ENCODE measurements at places on chromosomes 1 and 21.

- DNase-seq, result no peak
Measured at GRCh38 chr1:26372039-26372438, 511 bp downstream of the ZNF683 start.

DNA sequence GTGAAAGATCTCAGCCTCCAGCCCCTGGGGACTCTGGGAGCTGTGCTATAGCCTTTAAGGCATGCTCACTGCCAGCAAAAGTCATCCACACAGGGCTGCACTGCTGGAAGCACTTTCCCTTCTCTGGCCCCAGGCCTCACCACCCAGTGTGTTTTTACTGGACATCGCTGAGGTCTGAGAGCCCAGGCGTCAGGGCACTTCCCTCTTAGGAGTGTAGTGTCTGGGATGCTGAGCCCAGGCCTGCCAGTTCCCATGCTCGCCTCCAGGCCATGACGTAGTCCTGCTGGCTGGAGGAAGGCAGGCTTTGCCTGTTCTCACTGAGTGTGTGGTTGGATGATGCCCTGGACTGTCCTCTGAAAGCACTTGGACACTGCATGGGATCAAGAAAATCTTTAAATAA lies 101.2 kb downstream of the GDAP2 start:
- peak; percentile 67 for DNase-seq

- DNase-seq, result no peak
Measured at GRCh38 chr1:156911577-156912298, 8.7 kb upstream of the LRRC71 start.

GRCh38 chr1:220272841-220273090 lies 513 bp upstream of the RAB3GAP2 start:
- no peak for DNase-seq

GRCh38 chr1:50354813-50355212 lies 68.4 kb downstream of the DMRTA2 start:
- DNase-seq, result no peak

- DNase-seq, result no peak
Measured at GRCh38 chr1:3471356-3472087, 17.1 kb downstream of the ARHGEF16 start.

GRCh38 chr1:115065021-115065420 lies 24.3 kb downstream of the TSPAN2 start:
- no peak for DNase-seq

DNA sequence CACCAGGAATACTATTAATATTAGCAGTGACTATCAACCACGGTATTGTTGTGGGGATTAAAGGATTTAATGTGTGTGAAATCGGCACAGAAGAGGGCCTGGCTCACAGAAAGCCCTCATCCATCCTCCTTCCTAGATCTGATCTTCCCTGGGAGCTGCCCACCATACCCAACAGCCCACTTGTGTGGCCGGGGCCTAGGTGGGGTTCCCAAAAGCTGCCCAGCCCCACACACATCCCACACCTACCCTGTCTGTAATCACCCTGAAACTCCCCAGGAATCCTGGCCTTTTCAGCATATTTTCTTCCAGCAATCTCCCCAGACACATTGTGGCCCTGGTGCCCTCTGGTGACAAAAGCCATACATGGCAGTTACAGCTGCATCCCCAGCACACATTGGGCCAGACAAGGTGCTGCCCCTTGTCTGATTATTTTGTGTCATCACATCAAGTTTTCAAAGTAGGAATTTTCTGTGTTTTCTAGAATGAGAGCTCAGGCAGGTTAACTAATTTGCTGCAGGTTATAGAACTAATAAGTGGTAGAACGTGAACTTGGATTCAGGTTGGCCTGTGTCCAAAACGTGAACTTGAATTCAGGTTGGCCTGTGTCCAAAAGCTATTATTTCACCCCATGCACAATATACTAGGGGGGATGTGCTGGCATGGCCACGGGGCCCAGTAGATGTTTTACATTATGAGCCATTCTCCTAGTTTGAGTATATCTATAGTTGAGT lies 5.3 kb upstream of the SLC6A9 start:
- peak; percentile 69 for DNase-seq

DNA sequence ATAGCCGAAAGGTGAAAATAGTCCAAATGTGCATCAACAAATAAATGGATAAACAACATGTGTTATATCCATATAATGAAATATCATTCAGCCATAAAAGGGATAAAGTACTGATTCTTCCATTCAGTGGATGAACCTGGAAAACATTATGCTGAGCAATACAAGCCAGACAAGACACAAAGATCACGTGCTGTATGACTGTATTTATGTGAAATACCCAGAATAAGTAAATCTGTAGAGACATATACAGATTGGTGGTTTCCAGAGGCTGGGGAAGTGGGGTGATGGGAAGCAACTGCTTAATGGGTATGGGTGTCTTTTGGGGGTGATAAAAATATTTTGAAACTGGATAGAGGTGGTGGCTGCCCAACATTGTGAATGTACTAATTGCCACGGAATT lies 13.3 kb upstream of the GSTM4 start:
- DNase-seq, result no peak

DNA sequence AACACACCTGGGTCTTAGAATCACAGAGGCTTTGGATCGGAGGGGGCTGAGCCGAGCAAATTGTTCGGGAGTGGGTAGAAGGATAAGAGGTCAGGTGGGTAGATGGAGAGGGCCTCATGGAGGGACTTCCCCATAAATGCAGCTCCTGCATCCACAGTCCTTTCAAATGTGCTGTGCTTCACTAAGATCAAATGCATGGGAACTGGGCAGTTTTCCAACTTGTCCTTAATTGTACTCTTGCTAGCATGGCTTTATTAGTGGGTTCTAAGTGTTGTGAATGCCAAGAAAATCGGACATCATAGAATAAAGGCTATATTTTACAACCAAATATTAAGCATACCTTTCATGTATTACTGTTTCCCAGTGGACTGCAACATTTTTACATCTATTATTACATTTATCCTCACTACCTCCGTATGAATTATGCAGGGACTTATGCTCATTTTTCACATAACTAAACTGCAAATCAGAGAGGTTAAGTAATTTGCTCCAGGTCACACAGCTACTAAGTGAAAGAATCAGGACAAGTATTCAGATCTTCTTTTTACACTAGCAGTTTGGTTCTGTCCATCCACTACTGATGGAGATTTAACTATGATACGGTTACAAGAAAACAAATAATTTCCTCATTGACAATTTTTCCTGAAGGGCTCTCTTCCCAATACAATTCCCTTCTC lies 174.5 kb upstream of the RUNX1 start:
- DNase-seq, result no peak

DNA sequence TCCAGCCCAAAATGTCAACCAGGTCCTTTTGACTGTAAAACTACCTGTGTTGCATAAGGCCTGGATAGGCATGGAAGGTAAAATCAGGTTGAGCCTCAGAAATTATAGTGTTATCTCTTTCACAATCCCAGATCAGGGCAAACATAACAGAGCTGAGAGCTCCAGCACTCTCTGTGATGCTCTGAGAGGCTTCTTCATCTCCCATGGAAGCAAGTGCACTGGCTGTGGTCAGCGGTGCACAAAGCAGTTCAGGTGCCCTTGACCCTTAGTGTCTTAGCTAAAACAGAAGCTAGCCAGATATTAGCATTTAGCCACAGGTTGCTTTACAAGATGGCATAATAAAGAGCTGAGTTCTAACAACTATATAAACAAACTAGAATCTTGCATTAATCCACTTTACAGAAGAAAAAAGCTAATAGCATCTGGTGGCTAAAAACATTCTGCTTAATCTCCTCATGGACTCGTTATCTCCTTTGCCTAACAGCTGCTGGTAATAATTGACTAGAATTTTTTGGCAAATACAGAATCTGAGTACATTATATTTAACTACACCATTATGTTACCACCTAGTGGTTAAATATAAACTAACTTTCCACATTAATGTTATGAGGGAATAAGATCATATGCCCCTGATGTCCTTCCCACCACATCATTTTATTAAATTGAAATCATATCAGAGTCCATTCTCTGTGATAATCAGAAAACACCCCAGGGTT lies 25.6 kb upstream of the POGK start:
- DNase-seq, result no peak

- no peak for DNase-seq
Measured at GRCh38 chr1:55472784-55473183, 257.6 kb upstream of the USP24 start.

GRCh38 chr1:234597894-234598293 lies 12.1 kb downstream of the IRF2BP2 start:
- DNase-seq, result no peak

- DNase-seq, result no peak
Measured at GRCh38 chr1:231684356-231685244, 58.0 kb downstream of the DISC1 start.

GRCh38 chr1:25927521-25928265 lies 21.5 kb upstream of the STMN1 start:
- peak; percentile 57 for DNase-seq

DNA sequence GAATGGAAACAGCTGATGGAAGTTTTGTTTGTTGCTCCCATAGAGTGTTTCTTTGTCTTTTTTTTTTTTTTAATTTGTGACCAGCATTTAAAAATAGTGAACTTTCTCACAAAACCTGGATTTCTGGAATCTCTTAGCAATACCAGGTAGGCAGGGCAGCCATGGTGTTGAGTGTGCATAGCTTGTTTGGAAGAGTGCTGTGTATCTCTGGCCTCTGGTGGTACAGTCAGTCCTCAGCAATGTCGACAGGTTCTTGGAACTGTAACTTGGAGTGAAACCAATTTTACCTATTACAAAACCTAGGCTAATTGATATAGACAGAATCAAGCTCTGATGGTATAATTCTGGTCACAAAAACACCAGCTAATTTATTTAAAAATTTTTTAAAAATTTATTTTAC lies 6.7 kb downstream of the AADACL3 start:
- no peak for DNase-seq

- DNase-seq, result no peak
Measured at GRCh38 chr1:236916131-236916800, 88.0 kb downstream of the MT1HL1 start.

DNA sequence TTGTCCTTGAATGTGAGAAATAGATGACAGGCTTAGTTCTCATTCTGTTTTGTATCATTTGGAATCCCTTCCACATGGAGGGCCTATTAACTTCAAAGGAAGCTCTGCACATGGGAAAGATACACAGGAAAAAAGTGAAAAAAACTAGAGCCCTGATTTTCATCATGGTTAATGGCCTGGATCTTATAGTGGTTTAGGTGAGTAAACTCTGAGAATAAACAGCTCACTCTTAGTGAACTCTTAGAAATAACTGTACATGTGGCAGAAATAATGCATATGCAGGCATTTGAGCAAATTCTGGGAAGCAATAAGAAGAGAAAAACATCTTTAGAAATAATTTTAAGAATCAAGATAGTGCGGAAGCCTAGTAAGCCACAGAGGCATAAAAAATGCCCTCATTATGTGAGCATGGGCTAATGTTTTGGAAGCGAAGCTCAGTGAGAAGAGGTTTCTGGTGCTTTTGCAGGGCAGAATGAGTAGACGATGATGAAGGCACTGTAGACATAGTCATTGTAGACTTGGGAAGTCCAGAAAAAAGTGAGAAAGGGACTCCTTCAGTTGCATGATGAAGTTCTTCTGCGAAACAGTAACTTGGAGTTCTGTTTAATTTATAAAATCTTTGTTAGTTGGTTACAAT lies 279.9 kb downstream of the DNM3 start:
- no peak for DNase-seq

GRCh38 chr1:145942405-145942804 lies 15.1 kb upstream of the RBM8A start:
- no peak for DNase-seq

DNA sequence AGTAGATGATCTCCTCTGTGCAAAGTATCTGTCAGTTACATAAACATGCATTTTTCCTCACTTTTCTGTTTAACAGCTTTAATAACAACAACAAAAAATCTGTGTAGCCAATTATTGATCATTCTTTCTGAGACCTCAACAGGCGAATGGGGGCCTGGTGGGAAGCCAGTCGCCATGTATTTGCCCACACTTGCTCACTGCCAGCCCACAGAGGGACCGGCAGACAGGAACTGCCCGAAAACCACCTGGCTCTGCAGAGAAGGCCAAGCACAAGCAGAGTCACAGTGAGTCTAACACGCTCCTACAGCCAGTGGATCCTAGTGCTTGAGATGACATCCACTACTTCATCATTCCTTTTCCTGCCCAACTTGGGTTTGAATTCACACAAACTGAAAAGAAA lies 56.1 kb downstream of the NPHP4 start:
- no peak for DNase-seq

DNA sequence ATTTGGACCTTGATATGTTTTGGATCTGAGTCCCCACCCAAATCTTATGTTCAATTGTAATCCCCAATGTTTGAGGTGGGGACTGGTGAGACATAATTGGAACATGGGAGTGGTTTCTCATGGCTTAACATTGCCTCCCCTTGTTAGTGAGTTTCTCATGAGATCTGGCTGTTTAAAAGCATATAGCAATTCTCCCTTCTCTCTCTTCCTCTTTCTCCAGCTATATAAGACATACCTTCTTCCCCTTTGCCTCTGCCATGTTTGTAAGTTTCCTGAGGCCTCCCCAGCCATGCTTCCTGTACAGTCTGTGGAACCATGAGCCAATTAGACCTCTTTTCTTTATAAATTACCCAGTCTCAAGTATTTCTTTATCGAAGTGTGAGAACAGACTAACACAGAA lies 692.4 kb downstream of the KCNT2 start:
- no peak for DNase-seq

DNA sequence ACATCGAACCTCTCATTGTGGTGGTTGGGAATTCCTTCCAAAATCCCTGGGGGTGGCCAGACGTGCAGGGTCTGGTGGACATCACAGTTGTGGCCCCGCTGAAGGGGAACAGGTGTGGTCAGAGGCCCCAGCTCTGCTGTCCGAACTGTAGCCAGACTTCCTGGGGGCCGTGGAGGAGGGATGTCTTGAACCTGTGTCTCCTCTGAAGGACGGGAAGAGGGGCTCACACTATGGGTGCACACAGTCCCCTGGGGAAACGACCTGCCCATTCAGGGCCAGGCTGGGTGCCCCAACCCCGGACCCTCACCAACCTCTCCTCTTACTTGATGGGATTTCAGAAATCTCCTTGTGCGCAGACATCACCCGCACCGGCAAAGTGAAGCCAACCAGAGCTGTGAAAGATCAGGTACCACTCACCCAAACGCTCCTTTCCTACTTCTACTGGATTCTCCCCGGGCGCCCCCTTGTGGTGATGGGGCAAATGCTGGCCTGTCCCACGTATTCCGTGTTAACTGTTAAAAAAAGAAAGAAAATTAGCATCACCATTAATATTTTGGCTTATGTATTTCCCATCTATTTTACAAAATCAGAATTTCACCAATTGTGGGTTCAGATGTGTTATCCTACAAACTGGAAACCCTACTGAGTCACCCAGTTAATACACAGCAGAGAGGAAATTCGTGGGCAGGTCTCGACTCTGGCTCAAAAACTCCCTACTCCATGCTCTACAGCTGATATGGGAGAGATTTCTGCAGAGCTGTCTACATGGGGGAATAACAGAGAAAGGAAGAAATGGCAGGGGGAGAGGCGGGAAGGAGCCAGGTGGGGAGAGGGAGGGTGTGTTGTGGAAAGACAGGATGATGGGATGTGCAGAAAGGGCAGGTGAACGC lies 28.1 kb downstream of the PADI4 start:
- DNase-seq, result peak; percentile 59

- no peak for DNase-seq
Measured at GRCh38 chr1:115873184-115873583, 32.3 kb upstream of the NHLH2 start.

GRCh38 chr21:36254106-36254941 lies 65.7 kb upstream of the MORC3 start:
- no peak for DNase-seq
